ENCODE measurements at places on chromosomes 12 and 14.

- DNase-seq: no peak
These were observed 73.0 kb downstream of the RAD51B start for GRCh38 chr14:67892466-67893100.

DNA sequence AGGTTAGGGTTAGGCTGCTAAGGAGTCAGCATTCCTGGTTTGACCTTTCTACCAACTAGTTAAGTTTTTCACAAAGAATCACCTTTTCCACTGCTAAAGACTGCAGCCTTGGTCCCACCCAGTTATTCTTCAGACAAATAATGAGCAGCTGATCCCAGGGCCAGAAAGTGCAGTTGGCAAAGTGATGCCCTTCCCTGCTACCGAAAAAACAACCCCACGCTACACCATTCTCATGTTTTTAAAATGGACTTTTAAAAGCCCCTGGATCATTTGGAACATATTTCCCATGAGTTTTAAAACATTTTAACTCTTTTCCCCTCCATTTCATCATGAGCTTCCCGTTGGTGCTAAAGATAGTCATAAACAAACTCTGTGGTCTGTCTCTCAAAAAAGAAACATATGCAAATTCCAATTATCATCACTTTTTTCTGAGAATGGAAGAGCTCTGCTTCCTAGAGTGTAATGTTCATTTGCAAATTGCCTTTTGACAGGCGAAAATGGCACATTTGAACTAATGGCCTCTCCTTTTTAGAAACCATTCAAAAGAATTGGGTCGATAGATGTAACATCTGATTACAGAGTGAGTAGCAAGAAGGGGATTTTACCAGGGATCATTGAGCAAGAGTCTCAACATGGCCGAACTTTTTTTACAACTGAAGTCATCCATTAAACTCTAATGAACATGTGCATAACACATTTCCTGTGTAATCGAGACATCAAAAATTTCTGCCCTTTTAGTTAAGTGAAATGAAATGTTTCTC, 129.3 kb upstream of the RAP1B start:
- DNase-seq: no peak

DNA sequence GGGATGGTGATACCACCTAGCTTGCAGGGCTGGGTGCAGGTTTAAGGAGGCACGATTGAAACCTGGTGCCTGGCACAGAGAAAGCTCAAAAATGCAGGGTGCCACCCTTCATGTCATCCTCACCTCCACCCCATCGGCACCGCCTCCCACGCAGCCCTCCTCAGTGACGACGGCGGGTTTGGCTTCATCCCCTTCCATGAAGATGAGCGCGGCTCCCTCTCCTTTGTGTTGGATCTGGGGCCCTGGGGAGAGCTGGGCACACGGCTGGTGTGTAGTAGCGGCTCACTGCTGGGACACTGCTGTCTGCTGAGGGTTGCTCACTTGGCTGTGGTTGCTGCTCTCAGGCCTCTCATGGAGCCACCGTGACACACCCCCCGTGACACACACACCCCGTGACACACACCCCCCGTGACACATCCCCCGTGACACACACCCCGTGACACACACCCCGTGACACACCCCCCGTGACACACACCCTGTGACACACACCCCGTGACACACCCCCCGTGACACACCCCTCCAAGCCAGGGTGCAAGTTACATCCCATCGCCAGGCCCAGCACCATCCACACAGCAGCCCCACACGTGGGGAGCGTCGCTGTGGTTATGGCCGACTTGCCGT, 42.9 kb upstream of the FZD10 start:
- no peak for DNase-seq

DNA sequence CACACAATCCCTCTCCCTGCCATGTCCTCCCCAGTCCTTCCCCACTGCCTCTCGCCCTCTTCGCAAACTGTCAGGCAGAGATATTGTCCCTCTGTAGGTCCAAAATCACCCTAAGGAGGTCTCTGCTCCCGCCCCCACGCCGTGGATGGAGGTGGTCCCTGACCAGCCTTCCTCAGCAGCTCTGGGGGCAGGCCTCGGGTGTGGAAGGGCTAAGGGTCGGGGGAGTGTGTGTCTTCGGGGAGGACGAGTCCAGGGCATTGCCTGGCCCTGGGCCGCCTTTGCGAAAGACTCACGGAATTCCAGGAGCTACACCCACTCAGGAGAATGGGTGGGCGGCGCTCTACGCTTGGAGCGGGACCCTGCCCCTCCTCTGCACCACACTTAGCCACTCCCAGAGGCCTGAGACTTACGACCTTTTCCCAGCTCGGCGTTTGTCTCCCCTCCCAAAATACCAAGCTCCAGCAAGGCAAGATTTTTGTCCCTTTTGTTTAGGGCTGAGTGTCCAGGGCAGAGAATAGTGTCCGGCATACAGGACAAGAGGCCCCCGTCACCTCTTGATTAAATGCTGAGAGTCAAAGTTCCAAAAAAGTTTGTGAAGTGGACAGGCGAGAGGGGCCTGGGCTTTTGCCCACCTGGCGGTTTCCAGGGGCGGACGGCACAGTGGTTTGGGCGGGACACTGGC, 881 bp downstream of the PYGL start:
- DNase-seq: no peak

- DNase-seq: no peak
These were observed 25.9 kb upstream of the PPFIBP1 start for GRCh38 chr12:27498149-27498548.

DNA sequence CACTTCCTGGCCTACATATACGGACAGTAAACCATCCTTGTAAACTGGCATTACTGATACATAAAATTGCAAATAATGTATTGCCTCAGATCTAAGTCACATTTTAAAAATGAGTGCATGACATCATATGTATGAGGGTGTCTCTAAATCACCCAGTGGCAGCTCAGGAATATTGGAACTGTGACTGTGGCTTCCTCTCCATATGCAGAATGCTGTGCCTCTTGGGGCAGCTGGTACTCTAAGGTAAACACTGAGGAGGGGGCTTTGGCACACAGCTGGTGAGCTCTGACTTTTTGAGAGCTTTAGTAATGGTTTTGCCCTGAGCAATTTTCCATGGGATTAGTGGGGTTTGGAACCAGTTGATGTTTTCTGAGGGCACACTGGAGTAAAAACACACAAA, 263.7 kb downstream of the BMP4 start:
- no peak for DNase-seq

- DNase-seq: no peak
These were observed 6.8 kb upstream of the ASIC1 start for GRCh38 chr12:50050410-50051098.

GRCh38 chr12:51941011-51941581, 10.4 kb upstream of the ACVR1B start:
- DNase-seq: no peak

DNA sequence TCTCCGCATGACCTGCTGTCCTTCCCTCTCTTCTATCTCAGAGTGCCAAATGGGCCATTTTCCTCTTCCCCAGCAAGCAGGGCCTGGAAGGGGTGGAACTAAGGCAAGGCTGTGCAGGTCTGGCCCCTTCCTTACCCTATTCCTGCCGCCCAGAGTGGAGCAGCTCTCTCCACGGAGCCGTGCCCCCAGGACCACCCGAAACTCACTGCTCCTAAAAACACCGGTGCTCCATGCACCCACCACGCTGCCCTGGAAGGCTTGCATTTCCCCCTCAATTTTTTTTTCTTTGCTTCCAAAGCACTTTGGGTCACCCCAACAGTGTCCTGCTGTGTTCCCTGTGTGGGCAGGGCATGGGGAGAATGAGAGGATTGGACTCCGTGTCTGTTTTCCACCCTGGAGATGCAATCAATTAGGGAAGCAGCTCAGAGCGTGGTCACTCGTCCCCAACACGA, 48.5 kb upstream of the MEG3 start:
- no peak for DNase-seq

GRCh38 chr12:108573317-108573716, 10.9 kb downstream of the ISCU start:
- DNase-seq: no peak

DNA sequence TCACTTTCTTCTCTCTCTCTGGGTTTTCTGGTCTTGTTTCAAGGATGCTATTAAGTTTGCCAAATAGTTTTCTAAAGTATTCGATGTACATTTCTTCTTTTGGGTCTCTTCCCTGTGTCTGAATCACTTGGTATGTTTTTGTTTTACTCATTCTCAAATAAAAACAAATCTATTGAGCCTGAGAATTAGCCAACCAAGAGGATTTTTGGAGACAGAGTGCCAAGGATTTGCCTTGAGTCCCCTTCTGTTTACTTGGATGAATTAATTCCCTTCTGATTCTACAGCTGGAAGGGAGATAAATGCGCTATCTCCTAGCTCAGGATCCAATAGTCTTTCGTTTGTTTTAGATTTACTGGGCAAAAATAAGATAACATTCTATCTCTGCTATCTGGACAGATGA, 255.5 kb downstream of the SYT10 start:
- DNase-seq: no peak

DNA sequence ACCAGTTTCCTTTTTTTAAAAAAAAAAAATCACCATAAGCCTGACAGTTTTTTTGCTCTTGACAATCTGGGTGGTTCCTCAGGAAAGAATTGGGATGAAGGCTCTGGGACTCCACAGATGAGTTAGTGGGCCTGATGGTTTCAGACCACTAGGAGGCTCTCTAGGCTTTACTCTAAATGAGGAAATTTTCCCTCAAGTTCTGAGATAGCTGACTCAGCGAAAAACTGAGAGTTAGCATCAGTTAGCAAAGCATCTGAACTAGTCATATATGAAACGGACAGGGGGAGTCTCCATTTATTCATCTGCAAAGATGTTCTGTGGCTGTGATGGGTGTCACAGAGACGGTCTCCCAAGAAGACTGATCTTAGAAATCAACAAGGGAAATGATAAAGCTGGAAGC, 314.3 kb upstream of the OR4E1 start:
- no peak for DNase-seq

DNA sequence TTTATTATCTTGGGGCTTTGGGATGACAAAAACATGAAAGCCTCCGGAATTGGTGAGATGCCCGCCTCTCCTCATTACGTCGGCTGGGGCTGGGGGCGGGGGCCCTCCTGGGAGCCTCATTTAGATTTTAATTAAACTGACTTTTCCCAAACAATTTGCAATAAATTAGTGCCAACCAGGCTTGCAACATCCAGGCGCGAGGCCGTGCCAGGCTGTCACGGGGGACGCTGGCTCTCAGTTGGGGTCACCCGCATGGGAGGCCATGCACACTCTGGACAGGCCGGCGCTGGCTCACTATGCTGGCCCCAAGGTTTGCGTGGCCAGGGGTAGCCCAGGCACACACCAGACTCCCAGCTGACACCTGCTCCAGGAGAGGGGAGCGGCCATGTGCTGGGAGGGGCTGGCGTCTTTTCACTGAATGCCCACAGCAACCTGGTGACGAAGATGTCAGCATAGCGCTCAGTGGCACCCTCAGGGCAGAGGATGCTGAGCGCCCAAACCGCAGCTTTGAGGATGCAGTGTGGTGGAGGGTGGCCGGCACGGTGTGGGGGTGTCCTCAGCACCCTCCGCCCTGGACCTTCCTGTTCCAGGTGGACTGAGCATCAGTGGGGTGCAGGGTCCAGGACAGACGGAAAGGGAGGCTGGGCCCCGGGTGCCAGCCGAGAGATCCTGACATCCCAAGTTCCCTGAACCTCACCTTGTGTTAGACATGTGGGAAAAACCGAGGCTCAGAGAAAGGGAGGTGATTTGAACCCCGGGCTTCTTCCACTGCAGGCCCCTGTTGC, 190.8 kb upstream of the C14orf180 start:
- DNase-seq: no peak

DNA sequence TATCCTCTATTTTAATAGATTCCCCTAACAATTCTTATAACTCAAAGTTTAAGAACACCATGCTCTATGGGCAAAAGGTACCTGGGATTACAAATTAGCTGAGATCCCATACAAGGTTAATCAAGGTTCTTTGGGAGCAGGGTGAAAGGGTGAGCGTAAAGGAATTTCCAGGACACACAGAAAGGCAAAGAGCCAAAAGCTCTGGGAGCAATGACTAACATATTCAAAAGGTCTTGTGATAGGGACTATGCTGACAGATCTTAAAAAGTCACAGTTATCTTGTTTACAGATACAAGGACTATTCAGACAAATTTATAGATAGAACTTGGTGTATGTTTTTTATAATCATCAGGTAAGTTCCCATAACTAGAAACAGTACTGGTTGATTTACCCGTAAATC, 19.5 kb upstream of the PPFIBP1 start:
- DNase-seq: no peak

GRCh38 chr12:29287622-29288021, 93.3 kb downstream of the ERGIC2 start:
- DNase-seq: no peak

DNA sequence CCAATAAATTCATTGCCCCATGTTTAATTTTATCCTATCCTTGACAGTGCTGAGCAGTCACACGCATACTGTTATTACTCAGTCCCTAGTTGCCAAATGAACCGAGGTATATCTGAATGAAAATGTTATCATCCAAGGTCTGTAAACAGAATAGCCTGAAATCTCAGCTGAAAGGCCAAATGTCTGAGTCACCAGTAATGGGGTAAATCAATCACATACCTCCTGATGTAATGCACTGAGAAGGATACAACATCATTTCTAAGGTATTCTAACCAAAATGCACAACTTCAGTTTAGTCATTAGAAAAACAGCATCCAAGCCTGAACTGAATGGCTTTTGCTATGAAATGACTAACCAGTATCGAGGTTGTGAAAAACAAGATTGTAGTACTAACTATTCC, 228.6 kb downstream of the DPF3 start:
- DNase-seq: no peak

- DNase-seq: no peak
These were observed 143.8 kb upstream of the VASH1 start for GRCh38 chr14:76617440-76617839.

DNA sequence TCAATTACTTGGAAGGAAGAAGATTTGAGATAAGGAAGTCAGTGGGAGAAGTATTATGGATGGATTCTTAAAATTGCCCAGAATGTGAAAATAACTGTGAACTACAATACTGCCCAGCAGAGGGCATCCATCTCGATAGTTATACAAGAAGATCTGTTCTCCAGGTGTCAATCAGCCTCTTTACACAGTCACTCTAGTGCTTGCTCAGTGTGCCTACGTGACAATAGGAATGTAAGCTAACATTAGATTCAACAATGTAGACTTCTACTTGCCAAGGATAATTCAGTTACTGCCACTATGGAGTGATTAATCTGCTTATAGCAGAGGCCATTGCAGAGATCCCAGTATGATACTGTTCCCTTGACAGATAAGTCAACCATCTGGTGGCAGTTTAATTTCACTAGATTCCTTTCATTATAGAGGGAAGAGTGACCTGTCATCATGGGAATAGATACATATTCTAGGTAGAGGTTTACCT, 10.6 kb upstream of the MAP4K5 start:
- no peak for DNase-seq

- no peak for DNase-seq
These were observed 68.3 kb downstream of the ALG10B start for GRCh38 chr12:38384816-38385378.
